Activated naive CD4-positive, alpha-beta T cell (primary cell): ENCODE measurements at places on chromosomes 2 and 18.
A peak's percentile ranks its signal among the peaks of the same experiment; 100 is the strongest.

DNA sequence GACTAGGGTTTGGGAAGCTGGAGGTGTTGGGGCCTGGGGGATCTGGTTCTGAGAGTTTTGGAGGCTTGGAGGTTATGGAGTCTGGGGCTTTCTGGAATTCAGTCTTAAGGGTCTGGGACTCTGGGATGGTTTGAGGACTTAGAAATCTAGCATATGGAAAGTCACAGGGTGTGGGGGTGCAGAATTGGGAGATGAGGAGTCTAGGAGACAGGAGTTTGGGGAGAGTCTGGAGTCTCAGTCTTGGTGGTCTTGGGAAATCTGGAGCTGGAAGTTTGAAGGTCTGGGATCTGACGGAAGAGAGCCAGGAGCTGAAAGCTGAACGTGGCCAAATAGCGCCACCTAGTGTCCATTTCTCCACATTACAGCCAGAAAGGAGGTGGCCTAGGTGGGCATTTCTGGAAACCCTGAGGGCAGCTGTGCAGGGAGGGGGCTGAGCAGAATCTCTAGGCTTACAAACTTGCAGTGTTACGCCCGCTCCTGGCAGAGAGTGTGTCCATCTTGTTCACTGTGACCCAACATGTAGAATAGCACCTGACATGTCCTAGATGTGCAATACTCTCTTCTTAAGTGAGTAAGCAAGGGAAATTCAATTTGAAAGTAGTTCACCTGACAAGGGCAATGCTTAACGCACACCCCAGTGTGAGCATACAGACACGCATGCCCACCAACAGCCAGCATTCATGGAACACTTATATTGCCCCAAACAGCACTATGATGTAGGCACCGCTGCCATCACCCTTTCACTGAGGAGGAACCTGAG, 204.8 kb downstream of the TFCP2L1 start:
- DNase-seq = peak; percentile 6

GRCh38 chr2:102229141-102229769, 42.4 kb downstream of the IL1RL2 start:
- DNase-seq = no peak

- DNase-seq = no peak
Measured at GRCh38 chr2:130911996-130912395, 75.3 kb downstream of the ARHGEF4 start.

DNA sequence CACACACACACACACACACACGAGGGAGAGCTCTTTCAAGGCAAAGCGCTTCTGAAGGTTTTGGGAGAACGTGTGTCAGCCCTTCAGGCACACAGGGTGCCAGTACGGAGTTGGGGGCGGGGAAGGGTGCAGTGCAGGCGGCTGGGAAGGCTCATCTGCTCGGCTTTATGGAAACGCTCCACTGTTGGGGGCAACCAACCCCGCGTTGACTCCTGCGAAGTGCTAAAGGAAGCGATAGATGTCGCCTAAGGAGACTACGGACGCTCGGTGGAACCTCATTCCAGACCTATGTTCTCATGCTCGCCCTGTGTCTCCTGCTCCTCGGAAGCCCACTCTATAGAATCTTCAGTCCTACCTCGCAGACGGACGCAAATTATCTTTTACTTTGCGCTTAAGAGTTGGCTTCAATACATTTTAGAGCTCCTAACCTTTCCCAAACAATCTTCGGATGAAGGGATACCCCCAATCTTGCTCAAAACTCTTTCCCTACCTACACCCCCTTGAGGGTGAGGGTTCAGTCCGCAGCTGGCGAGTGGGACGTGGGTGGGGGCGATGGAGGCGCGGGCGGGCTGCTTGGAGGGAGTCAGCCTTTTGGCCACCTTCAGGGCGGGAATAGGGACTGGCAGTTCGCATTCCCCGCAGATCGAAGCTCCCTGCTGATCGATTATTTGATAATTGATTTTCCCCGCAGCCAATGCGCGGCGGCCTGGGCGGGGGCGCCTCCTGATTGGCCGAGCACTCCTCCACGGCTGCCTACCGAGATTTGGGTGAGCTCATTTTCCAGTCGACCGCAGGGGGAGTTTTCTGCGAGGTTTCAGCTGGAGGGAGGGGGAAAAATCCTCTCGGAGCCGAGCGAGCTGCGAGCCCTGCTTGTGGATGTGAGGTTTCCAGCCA, 1.9 kb upstream of the MEIS1 start:
- no peak for DNase-seq

GRCh38 chr2:5125017-5125730, 567.0 kb upstream of the SOX11 start:
- DNase-seq = no peak

DNA sequence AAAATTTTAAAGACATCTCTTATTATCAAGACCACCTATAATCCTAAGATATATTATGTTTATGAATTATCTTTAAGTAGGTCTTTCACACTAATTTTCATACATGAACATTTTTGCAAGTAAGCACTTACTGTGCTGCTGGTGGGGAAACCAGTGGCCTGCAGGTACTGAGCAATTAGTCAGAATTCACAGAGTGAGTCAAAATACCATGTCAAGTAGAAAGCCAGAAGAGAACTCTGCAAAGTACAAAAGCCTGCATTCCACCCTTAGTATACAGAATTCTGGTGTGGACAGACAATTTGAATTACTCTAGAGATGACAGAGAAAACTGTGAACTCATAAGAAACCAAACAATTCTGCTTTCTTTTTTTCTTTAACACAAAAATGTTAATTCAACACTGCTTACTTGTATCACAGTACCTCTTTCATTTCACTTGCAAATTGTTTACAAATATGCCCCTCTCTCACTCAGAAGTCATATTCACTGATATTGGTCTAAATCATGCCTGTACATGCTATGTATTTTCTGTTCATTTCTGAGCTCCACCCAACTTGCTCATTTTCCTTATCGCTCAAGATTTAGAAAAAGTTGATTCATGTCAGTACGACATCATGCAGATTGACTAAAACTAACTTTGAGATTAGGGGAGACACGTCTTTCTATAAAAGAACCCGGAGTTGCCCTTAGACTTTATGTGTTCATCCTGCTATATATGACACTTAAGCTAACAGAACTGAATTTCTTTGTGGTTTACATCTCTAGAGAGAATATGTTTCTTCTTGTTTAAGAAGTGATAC, 182.9 kb downstream of the IKZF2 start:
- no peak for DNase-seq

GRCh38 chr2:99634234-99634633, 144.4 kb upstream of the REV1 start:
- DNase-seq = no peak

- DNase-seq = no peak
Measured at GRCh38 chr2:75007819-75008218, 49.4 kb downstream of the POLE4 start.

DNA sequence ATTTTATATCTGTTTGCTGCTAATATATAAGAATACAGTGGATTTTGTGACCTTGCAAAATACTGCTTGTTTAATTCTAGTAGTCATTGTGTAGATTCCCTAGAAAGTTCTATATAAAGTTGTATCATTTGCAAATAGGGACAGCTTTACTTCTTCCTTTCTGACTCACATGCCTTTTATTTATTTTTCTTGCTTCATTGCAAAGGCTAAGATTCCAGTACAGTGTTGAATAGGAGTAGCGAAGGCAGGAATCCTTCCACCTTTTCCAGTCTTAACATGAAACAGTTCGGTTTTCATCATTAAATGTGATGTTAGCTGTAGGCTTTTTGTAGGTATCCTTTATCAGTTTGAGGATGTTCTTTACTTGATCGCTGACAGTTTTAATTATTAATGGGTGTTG, 58.1 kb downstream of the DGKD start:
- DNase-seq = no peak

DNA sequence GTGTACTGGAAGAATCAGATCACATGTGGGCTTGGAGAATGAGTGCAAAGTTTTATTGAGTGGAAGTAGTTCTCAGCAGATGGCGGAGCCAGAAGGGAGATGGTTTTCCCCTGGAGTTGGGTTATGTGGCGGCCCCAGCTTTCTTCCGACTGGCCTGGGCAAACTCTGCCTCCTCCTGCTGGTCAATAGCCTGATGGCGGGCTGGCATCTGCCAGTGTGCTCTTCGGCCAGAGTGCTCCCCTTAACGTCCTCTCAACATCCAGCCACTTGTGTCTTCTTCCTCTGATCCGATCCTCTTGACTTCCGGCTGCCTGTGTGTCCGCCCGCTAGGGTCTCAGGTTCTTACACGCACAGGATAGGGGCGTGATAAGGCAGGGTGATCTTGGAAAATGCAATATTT, 741.3 kb downstream of the RNF144A start:
- no peak for DNase-seq

- DNase-seq = no peak
Measured at GRCh38 chr18:10094154-10094553, 180.3 kb downstream of the VAPA start.

GRCh38 chr2:85753035-85753524, 711 bp upstream of the ATOH8 start:
- no peak for DNase-seq
